ENCODE measurements at places on chromosomes 1 and 21. TPM values are rescaled to one million over a fixed set of nuclear protein-coding genes. Genes with fewer than 3 reads are reported as not detected.

- no peaks in the 10 kb centered on the region for H3K36me3 ChIP-seq
- no peak overlapping the region for H3K4me3 ChIP-seq
- no peak overlapping the region for H3K27ac ChIP-seq
Observed at GRCh38 chr1:201625226-201625761, 86.4 kb downstream of the NAV1 start.

- no peaks in the 10 kb centered on the region for H3K36me3 ChIP-seq
- no peaks in the 10 kb centered on the region for H3K4me1 ChIP-seq
- peaks cover 14% of the 10 kb centered on the region for H3K27me3 ChIP-seq
- DNase-seq = no peak
- no peak overlapping the region for H3K27ac ChIP-seq
Observed at GRCh38 chr1:205933671-205934618, 9.3 kb downstream of the SLC26A9 start.

Gene C1orf210
- total RNA-seq = not detected

- H3K27ac ChIP-seq = no peak overlapping the region
- H3K36me3 ChIP-seq = peaks cover 43% of the 10 kb centered on the region
- H3K4me3 ChIP-seq = no peak overlapping the region
- peaks cover 6% of the 10 kb centered on the region for H3K4me1 ChIP-seq
- peak; percentile 25 for DNase-seq
Observed at GRCh38 chr21:33968080-33968994, 52.7 kb upstream of the ATP5PO start.

DNA sequence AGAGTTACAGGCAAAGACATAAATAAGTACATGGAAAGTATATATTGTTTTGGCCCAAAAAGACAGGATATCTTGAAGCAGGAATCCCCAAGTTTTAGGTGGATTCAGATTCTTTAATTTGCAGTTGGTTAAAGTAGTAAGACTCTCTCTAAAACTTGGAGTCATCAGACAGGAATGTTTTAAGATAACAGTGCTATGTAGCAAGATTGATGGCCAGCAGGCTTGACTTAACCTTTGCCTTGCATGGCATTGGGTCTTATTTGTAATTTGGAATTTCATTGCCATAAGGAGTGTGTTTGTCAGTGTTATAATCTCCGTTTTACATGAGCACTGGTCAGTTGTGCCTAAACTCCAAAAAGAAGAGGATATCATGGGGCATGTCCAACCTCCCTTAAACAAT lies 727.6 kb upstream of the CHRM3 start:
- no peak overlapping the region for H3K4me3 ChIP-seq
- H3K36me3 ChIP-seq = no peaks in the 10 kb centered on the region
- DNase-seq = no peak

- H3K27ac ChIP-seq = no peak overlapping the region
- peaks cover 88% of the 10 kb centered on the region for H3K36me3 ChIP-seq
- H3K4me3 ChIP-seq = no peak overlapping the region
- H3K4me1 ChIP-seq = no peaks in the 10 kb centered on the region
Observed at GRCh38 chr1:39754906-39755504, 16.1 kb downstream of the OXCT2 start.

DNA sequence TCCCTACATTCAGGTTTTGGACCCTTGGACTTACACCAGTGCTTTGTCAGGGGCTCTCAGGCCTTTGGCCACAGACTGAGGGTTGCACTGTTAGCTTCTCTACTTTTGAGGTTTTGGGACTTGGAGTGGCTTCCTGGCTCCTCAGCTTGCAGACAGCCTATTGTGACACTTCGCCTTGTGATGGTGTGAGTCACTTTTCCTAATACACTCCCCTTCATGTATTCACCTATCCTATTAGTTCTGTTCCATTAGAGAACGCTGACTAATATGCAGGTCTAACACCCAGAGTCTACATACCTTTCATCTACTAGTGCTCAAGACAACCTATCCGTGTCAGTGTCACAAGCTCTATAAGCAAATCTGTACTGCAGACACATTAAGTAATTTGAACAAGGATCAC lies 605.3 kb downstream of the KCNT2 start:
- no peaks in the 10 kb centered on the region for H3K36me3 ChIP-seq
- no peak for DNase-seq
- no peak overlapping the region for H3K4me3 ChIP-seq
- H3K27ac ChIP-seq = no peak overlapping the region
- no peaks in the 10 kb centered on the region for H3K4me1 ChIP-seq

- no peaks in the 10 kb centered on the region for H3K4me1 ChIP-seq
- no peak for DNase-seq
- no peaks in the 10 kb centered on the region for H3K36me3 ChIP-seq
- H3K4me3 ChIP-seq = no peak overlapping the region
- H3K27me3 ChIP-seq = peaks cover 5% of the 10 kb centered on the region
- H3K27ac ChIP-seq = no peak overlapping the region
Observed at GRCh38 chr1:186559601-186560116, 98.7 kb upstream of the PDC start.

- no peak overlapping the region for H3K27ac ChIP-seq
- H3K4me1 ChIP-seq = no peaks in the 10 kb centered on the region
- DNase-seq = no peak
- H3K36me3 ChIP-seq = no peaks in the 10 kb centered on the region
- H3K27me3 ChIP-seq = no peaks in the 10 kb centered on the region
- no peak overlapping the region for H3K4me3 ChIP-seq
Observed at GRCh38 chr1:209291715-209292114, 291.8 kb upstream of the CAMK1G start.

Measured in CD4-positive, alpha-beta T cell (primary cell).